Activated CD8-positive, alpha-beta memory T cell treated with anti-CD3 and anti-CD28 coated beads for 1 hour (primary cell): ENCODE measurements at places on chromosomes 2 and 18.

GRCh38 chr2:109594246-109594885, 19.4 kb downstream of the SEPTIN10 start:
- DNase-seq, result no peak

GRCh38 chr2:148614322-148615049, 30.1 kb upstream of the EPC2 start:
- DNase-seq, result no peak

DNA sequence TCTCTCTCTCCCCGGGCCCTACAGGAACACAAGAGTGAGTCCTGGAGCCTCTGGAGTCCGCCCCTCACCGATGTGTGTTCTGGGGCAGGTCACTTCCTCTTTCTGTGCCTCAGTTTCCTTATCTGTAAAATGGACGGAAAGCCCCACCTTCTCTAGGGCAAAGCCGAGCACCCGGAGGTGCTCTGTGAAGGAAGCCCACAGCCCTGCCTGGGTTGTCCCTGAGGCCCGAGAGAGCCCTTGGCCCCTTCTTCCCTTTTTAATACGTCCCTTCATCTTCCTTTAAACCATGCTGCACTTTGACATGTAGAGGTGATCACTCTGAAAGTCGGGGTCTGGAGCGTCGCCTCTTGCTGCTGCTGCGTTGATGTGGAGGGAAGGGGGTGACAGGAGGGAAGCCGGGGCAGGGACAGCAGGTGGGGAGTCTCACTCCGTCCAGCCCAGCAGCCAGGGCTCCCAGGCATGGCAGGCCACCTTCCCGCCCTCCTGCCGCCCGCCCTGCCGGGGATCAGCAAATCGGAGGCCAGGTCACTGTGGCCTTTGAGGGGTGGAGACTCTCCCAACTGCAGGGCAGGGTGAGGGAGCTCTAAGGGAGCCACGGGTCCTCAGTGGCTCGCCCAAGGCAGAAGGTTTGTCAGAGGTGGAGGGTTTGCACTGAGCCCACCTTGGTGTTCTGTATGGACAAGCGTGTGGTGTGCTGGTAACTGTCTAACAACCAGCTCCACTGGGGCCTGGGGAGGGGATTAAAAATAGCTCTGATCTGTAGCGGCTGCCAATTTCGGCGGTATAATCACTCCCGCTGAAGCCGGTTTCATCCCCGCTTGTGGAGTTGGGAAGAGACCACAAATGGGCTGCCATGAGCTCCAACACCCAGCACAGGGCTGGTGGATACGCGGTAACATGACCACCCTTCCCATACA, 135.9 kb upstream of the ID2 start:
- DNase-seq, result no peak

DNA sequence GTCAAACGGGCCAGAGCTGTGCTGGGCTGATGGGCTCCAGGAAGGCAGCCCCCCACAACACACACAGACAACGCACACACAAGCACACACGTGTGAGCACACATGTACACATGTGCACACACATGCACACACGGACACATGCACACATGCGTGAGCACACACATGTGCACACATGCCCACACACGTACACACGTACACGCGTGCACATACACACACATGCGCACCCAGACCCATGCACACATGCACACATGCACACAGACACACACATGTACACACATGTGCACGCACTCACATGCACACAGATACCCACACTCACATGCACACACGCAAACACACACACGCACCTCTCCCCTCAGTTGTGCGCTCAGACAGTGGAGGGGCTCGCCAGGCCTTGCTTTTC, 31.2 kb upstream of the HPCAL1 start:
- no peak for DNase-seq

DNA sequence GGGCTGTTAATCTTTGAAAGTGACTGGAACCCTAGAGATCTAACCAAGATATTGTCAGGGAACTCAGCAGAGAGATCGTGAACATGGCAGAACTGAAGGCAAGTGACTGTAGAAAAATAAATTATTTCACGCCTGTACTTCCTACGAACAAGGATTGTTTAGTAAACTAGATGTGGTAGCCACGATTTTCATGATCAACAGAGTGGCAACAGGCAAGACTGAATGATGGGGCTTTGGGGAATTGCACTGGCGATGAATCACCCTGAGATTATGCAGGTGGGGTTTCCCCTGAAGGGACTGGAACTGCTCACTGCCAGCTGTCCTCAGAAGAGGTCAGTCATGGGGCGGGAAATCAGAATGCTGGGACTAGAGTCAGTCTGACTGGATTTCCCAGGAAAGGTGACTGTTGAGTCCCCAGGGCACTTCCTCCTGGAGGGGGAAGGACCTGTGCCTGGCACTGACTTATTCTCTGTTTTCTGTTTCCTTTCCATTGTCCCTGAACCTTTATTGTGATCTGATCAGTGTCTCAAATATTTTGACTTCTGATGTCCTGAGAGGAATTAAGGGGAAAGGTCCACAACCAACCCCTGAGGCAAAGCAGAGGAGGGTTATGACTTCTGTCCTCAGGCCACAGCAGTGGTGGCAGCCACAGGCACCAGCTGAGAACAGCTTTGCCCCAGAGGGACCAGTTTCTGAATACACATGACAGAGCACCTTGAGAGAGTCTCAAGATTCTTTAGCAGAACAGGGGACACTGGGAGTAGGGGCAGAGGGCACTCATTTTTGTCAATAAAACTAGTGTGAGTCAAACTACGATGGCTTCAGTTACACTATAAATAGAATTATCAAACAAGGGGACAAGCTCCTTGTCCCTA, 70.0 kb downstream of the NAB1 start:
- no peak for DNase-seq

- no peak for DNase-seq
These were observed 74.8 kb upstream of the SOX11 start for GRCh38 chr2:5617358-5617757.

DNA sequence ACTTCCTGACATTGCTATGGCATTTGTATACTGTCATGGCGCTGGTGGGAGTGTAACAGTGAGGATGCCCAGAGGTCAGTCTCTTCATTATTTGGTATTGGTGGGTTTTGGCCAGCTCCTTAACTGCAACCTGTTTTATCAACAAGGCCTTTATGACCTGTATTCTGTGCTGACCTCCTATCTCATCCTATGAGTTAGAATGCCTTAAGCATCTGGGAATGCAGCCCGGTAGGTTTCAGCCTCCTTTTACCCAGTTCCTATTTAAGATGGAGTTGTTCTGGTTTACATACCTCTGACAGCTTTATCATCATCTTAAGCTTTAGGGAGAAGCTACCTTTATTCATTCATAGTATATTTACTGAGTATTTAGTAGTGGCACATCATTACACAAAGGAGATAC, 103.8 kb downstream of the RAPGEF4 start:
- DNase-seq, result no peak

DNA sequence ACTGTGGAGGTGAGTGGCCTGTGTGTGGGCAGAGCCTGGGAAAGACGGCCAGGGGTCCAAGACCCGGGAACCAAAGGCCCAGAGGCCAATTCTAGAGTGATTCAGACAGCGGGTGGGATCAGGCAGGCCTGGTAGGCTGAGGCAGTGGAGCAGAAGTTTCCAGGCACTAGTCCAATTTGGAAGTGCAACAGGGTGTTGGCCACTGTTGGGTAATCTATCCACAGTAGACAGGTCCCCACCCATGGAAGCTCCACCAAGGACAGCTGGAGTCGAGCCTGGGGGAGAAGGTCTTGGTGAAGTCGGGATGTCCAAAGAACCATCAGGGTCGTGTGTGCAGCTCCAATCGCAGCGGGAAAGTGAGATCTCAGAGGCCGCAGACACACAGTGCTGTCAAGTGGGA, 125.8 kb upstream of the COPS8 start:
- DNase-seq, result no peak

DNA sequence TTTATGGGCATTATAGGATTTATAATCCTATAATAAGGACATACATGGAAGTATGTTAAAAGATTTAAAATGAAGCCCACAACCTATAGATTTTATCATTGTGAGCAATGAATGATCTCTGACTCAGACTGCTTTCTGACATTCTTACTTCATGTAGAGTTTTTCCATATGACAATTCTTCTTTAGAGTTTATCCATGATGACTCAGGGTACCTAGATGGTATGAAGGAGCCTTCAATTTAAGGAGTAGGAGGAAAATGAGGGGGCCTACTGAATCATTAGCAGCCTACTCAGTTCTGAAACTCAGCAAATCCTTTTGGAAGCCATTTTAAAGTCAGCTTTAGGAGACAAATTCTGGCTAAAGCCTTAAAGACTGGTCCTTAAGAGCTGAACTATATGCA, 10.4 kb downstream of the PELI1 start:
- DNase-seq, result no peak

DNA sequence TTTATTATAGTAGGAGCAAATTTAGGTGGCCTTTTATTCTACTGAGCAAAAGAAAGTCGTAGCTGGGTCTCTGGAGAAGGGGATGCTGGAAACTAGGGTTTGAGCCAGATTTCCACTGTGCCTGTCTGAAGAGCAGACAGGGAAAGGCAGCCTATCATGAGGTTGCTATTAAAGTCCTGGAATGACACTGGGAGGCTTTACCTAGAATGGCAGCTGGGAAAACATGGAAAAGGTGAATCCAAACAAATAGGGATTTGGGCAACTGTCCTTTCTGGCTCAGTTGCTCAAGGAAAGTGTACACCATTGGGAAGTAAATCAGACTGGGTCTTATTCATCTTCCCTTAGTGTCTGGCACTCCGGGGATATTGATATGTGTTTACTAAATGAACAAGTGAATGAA, 154.6 kb downstream of the MTX2 start:
- no peak for DNase-seq

DNA sequence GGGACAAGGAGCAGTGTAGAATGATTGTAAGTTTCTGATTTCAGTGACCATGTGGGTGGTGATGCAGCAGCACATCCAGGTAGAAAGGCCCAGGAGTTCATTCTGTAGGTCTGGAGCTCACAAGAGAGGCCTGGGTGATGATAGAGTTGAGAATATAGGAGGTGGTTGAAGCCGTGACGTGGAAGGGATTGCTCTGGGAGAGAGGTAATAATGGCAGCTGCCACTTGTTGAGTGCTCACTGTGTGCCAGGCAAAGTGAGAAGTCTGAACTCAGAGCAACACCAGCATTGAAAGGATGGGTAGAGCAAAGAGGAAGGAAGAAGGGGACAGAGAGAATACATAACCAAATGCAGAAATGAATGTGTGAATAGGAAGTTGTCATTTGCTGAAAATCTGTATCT, 3.3 kb downstream of the TTLL4 start:
- DNase-seq, result no peak

DNA sequence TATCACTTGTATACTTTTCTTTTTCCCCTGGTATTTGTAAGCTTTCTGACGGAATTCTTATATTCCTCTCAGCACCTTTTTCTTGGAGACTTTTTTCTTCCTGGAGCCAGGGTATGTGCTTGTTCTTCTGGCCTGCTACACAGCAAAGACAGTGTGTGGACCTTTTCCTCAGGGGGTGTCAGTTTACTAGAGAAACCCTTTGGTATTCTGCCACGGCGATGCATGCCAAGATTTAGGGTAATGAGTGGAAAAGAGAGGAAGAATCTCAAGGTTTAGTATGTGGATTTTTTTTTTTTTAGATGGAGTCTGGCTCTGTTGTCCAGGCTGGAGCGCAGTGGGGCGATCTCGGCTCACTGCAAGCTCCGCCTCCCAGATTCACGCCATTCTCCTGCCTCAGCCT, 152.2 kb downstream of the PHLPP1 start:
- no peak for DNase-seq

- DNase-seq, result no peak
These were observed 78.9 kb upstream of the CYRIA start for GRCh38 chr2:16744521-16744920.

DNA sequence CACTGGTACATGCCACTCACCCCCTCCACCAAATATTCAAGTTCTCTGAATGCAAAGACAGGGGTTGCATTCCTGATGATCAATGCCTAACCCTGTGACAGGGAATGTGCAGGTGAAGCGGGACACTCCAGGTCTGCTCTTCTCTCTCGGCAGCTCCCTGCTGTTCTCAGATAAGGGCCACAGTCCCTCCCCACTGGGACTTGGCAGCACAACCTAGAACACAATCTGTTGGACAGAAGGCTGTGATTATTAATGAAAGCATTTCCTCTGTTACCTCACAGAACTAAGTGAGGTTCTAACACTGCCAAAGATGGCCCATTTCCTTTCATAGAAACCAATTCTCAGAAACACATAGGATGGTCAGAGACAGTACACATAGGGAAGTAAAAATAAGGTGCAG, 42.7 kb downstream of the VSNL1 start:
- no peak for DNase-seq

- DNase-seq, result no peak
These were observed 41.7 kb upstream of the NABP1 start for GRCh38 chr2:191636235-191636543.

GRCh38 chr2:233919938-233920337, 2.8 kb downstream of the TRPM8 start:
- no peak for DNase-seq

DNA sequence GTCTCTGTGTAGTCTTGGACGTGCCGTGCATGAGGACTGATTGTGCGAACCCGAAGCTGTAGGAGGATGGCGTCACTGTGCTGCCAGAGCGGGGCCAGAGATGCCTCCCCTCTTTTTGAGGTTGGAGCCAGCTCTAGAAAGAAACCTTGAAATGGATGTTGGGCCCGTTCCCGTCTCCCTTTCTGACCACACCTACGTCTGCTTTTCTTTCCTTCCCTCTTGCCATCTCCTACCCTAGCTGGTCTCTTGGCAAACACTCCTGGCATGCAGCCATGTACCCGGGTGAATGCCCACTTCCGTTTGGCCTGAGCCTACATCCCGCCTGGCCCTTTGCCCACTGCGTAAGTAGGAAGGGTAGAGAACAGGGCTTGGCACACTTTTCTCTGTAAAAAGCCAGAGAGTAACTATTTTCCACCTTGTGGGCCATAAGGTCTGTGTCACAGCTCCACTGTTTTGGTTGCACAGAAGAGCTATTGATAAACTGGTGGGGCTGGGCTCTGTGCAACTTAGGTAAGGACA, 37.4 kb downstream of the SH3BP4 start:
- DNase-seq, result no peak

GRCh38 chr2:231732604-231733003, 24.3 kb downstream of the PTMA start:
- no peak for DNase-seq

DNA sequence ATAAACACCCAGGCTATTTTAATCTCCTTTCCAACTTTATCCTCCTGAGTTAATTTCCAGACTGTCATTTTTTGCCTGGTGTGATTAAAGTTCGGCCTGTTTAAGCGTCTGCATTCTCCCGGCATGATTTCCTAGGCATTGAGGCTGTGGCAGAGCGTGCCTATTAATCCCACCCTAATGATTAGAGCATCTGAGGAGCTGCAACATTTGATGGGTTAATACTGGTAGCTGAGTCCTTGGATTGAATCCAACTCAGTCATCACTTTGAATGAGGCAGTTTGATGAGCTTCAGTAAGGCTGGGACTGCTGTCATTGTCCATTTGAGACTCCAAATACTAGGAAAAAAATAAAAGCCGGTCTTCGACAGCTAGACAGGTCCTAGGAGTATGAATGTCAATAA, 882.5 kb downstream of the SLC4A3 start:
- DNase-seq, result no peak

DNA sequence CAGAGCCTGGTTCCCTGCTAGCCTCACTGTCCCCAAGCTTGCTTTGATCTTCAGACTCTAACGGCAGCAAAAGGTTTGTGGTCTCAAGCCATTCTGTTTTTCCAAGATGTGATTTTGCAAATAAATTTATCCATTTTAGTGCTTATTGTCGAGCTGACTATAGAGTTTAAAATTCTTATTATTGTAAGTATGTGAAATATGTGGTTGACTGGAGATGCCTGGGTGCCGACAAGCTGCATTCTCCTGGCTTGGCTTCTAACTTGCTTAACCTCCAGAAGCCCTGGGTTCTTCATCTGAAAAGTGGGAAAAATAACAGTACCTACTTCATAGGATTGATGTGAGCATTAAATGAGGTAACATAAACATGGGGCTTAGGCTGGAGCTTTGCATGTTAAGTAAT, 9.9 kb upstream of the EDAR start:
- no peak for DNase-seq
